ENCODE measurements at places on chromosomes 16 and 17.

GRCh38 chr16:81823111-81823510 lies 44.0 kb downstream of the PLCG2 start:
- DNase-seq = no peak

- DNase-seq = no peak
Observed at GRCh38 chr16:26614237-26614841, 452.4 kb upstream of the C16orf82 start.

- no peak for DNase-seq
Observed at GRCh38 chr16:30359871-30360170, 4.7 kb upstream of the CD2BP2 start.

GRCh38 chr16:56270828-56271227 lies 79.5 kb downstream of the GNAO1 start:
- no peak for DNase-seq

DNA sequence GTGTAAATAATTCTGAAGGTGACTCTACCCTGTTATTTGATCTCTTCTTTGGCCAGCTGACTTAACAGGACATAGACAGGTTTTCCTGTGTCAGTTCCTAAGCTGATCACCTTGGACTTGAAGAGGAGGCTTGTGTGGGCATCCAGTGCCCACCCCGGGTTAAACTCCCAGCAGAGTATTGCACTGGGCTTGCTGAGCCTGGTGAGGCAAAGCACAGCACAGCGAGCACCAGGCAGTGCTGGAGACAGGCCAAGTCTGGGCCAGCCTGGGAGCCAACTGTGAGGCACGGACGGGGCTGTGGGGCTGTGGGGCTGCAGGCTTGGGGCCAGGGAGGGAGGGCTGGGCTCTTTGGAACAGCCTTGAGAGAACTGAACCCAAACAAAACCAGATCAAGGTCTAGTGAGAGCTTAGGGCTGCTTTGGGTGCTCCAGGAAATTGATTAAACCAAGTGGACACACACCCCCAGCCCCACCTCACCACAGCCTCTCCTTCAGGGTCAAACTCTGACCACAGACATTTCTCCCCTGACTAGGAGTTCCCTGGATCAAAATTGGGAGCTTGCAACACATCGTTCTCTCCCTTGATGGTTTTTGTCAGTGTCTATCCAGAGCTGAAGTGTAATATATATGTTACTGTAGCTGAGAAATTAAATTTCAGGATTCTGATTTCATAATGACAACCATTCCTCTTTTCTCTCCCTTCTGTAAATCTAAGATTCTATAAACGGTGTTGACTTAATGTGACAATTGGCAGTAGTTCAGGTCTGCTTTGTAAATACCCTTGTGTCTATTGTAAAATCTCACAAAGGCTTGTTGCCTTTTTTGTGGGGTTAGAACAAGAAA lies 5.1 kb downstream of the STH start:
- DNase-seq = no peak

DNA sequence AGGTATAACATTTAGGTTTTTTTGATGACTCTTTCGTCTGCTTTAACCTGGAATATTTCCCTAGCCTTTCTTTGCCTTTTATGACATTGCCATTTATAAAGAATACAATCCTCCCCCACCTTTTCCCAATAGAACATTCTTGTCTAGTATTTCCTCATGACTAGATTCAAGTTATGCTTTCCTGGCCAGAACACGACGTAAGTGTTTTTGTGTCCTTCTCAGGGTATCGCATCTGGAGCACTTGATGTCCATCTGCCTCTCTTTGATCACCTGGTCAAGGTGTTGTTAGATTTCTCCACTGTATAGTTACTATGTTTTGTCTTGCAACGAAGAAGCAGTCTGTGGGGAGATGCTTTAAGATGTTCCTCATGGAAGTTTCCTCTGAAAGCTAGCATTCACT lies 87.4 kb downstream of the MSI2 start:
- DNase-seq = no peak

DNA sequence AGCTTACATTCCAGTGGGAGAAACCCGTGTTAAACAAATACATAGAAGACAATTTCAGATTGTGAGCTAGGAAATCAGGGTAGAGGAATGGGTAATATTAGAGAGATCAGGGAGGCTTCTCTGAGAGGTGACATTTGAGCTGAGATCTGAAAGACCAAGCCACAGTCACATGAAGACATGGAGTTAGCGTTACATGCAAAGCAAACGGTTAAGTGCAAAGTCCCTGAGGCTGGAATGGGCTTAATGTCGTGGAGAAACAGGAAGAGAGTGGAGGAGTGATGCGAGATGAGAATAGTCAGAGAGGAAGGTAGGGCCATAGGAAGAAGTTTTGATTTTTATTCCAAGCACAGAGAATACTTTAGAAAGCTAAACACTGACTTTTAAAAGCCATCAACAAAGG lies 246.1 kb downstream of the IRX3 start:
- DNase-seq = no peak

DNA sequence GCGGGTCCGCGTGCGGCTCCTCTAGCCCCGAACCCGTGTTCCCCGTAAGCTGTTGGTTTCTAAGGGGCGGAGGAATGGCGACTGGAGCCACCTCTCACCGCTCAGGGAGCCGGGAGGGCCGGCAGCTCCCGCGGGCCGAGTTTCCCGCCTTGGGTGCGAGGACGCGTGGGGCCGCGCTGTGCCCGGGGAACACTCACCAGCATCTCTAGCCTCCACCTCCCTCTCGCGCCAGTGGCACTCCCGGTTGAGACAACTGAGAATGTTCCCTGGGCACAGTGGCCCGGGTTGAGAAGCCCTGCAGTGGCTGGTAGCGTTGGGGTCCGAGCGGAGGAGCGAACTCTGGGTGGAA lies 560 bp downstream of the TELO2 start:
- no peak for DNase-seq

DNA sequence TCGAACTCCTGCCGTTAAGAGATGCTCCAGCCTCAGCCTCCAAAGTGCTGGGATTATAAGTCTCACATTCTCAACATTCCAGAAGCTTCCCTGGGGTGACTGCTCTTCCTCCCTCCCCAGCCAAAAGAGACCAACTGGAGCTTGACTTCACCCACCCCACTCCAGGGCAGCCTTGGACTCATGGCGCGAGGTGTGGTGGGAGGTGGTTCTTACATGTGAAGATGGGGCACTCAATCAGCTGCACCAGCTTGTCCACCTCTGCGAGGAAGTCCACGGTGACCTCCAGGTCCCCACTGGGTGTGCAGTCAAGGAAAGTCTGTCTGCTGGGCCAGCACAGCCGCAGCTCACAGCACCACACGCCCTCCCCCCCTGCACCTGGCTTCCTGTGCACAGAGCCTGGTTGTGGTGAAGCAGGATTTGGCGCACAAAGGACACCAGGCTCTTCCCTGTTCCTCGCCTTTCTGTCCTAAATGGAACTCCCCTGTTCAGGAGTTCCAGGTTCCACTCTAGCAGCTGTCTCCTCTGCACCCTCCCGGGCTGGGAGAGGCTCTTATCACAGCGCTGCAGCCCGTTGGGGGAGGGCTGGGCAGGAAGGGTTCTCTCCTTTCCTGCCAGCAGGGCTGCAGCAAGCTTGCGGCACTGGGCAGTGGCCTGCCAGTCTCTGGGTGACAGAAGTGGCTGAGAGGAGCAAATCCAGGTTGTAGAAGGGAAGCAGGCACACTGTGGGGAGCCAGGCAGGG lies 9.6 kb upstream of the MTSS2 start:
- DNase-seq = no peak

DNA sequence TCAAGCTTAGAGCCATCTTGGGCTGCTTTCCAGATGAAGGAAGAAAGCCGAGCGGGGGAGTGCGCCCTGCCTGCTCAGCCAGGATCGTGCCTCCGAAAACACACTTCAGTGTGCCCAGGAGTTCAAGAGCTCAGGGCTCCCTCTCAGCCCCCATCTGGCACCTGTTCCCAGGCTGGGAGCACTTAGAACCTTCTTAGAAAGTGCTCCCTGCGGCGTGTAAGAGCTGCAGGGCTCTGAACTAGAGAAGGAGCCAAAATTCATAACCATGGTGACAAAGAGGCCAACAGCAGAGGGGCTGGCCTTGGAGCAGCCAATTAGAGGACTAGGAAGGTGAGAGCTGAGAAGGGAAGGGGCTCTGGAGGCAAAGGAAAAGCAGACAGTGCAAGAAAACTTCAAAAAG lies 59.0 kb upstream of the TNRC6C start:
- no peak for DNase-seq

DNA sequence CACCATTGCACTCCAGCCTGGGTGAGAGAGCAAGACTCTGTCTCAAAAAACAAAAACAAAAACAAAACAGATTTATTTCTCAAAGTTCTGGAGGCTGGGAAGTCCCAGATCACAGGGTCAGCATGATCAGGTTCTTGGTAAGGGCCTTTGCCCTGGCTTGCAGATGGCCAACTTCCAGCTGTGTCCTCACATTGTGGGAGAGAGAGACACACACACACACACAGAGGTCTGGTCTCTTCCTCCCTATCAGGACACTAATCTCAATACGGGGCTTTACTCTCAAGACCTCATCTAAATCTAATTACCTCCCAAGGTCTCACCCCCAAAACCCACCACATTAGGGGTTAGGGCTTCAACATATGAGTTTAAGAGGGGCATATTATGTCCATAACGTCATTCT lies 26.4 kb upstream of the TAOK1 start:
- DNase-seq = no peak

DNA sequence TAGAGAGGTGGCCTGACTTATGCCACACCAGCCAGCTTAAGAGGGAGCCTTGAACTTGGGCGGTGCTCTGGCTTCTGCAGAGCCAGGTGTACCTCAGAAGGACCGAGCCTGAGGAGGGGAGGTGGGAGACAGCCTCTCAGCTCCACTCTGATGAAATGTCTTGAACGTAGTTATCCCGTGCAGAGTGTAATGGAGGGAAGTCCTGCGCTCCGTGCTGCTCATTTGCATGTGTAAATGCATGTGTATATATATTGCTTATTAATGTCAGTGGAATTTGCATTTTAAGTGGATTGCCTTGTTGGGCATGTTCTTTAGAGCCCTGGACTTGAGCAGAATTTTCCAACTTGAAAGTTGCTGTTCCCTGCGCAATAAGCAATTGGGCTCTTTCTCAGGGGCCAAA lies 264.9 kb upstream of the SDK2 start:
- DNase-seq = no peak

DNA sequence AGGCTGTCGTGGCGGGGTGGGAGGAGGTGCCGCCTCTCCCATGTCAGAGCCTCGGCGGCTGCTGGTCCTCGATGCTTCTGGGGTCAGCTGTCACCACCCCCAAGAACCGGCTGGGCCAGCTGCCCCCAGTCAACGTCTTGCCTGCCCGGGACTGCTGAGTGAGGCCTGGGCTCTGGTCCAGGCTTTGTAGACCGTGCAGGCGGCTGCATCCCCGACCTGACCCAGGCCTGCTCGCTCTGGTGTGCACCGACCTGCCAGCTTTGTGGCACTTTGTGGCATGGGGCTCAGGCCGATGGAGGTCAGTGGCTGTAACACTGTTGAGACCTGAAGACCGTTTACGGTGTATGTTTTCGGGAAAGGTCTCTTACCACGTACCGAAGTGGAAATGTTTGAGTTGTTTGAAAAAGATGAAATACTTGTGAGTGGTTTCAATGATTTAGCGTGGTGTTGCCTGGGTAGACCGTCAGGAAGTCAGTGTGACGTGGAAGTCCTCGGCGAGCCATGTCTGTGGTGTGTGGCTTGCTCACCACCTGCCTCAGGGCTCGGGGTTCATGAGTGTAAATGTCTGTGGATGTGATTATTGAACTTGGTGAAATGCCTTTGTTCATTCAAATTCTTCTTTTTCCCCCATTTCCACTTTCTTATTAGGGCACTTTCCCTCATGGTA lies 53.2 kb upstream of the ZNF750 start:
- no peak for DNase-seq

GRCh38 chr16:48609652-48610029 lies 339 bp downstream of the N4BP1 start:
- DNase-seq = no peak

DNA sequence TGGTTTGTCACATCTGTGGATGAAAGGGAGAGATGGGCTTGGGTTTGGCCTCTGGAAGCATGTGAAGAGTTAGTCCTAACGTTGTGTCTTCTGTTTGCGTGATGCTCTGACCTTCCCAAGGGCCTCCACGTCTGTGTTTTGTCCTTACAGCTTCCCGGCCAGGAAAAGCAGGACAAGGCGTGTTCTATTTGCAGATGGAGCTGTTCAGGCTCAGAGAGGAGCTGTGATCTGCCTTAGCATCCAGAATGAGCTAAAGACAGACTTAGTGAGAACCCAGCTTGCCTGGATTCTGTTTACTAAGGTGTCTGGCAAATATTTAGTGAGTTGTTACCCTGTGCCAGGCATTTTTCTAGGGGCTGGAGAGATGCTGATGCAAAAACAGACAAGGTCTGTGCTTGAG lies 282.1 kb downstream of the CBLN1 start:
- peak; percentile 31 for DNase-seq

DNA sequence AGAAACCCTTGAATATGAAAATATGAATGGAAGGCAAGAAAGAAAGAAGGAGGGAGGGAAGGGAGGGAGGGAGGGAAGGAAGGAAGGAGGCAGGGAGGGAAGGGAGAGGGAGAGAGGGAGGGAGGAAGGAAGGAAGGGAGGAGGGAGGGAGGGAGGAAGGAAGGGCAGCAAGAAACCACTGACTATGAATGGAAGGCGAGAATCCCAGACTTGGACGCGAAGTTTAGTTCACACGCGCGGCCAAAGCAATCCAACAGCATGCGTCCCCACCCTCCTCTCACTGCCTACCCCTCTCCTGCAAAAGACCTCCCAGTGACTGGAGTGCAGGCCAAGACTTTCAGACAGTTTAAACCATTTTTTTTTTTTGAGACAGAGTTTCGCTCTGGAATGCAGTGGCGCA lies 7.9 kb upstream of the SMARCD2 start:
- no peak for DNase-seq

DNA sequence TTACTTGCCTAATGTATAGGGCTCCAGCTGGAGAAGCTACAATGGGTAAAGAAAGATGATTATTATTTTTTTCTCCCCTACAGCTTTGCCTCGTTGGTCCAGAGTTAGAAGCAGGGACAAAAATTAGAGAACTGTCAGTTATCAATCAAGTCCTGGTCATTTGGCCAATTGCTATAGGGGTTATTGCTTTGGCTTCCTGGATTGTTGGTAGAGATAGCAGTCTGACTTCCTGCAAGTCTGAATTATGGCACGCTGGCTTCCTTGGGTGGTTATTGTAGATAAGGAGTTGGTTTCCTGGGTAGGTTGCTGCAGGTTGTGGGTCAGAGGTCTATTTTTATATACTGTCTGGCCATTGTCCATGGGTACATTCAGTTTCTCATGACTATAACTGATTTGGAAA lies 84.7 kb upstream of the ELAC2 start:
- DNase-seq = no peak

DNA sequence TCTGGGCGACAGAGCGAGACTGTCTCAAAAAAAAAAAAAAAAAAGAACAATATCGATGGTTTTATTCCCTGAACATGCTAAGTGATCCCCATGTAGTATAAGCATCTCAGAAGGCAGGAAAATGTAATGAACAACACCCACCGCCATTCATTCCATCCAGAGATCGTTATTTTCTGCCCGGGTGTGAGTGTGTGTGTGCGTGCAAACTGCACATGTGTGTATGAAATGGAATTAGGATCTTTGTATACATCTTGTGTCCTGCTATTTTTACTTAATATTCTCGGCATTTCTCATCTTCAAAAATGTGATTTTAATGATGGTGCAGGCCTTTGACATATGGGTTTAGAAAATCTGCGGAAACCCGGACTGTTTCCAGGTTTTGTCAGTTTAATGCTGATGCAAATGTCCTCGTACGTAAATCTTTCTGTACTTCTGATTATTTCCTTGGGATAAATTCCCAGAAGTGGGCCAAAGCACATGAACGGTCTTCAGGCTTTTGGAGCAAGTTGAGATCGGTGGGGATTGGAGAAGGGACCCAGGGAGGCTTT lies 254.8 kb downstream of the SEC14L1 start:
- DNase-seq = no peak

GRCh38 chr17:13351046-13351445 lies 250.7 kb downstream of the HS3ST3A1 start:
- no peak for DNase-seq

Data from coronary artery (tissue), 2 donors.